ENCODE measurements at places on chromosomes 2 and 18.

DNA sequence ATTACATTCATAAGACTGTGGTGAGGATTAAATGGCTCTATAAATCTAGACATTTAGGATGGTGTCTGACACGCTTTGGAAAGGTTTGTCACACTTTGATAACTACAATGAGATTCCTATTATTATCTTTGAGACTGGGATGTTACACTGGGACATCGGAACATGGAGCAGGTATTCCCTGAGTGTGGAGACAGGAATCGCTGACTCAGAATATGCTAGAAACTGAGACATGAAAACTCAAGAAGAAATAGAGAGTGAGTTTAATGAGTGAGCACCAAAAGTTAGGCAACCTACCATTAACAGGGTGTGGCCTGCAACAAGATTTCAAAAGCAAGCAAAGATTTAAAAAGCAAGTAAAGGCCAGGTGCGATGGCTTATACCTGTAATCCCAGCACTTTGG, 145.4 kb downstream of the TMEFF2 start:
- no peak overlapping the region for H3K4me3 ChIP-seq
- H3K36me3 ChIP-seq = no peaks in the 10 kb centered on the region
- H3K27ac ChIP-seq = no peak overlapping the region
- no peak for DNase-seq
- no peaks in the 10 kb centered on the region for H3K27me3 ChIP-seq

- DNase-seq = no peak
- H3K4me1 ChIP-seq = no peaks in the 10 kb centered on the region
- no peak overlapping the region for H3K27ac ChIP-seq
- no peak overlapping the region for H3K4me3 ChIP-seq
- no peaks in the 10 kb centered on the region for H3K36me3 ChIP-seq
Observed at GRCh38 chr2:1407950-1408675, 5.2 kb upstream of the TPO start.

DNA sequence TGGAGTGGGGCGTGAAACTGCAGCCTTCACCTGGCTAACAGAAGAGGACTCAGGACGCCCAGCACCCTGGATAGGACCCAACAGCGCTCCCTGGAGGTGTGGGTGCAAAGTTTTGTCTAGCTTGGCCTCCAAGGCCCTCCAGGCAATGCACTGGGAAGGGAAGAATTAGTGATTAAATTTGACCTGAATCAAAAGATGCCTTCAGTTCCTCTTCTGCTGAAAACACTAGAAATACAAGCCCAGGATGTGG, 779 bp upstream of the TRIB2 start:
- peak overlapping the region; percentile 77 for H3K4me3 ChIP-seq
- no peaks in the 10 kb centered on the region for H3K36me3 ChIP-seq
- H3K27ac ChIP-seq = peak overlapping the region; percentile 91
- no peaks in the 10 kb centered on the region for H3K4me1 ChIP-seq
- no peaks in the 10 kb centered on the region for H3K27me3 ChIP-seq

DNA sequence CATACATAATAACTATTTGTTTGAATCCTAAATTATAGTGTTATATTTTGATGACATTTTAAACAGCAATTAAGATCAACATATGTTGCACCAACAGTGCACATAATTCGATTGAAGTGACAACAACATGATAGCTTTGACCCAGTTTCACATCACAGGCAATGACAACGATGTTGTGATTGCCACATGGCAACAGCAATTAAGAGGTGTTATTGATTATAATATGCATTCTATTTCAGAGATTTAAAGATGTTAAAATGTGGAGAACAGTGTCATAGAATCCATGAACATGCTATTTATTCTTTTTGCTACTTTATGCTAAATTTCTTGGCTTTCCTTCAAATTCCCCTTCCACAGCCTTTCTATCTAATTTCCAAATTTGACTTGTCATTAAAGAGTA, 68.3 kb upstream of the STAT1 start:
- H3K4me1 ChIP-seq = no peaks in the 10 kb centered on the region
- H3K27me3 ChIP-seq = no peaks in the 10 kb centered on the region
- H3K27ac ChIP-seq = no peak overlapping the region
- DNase-seq = no peak
- no peaks in the 10 kb centered on the region for H3K36me3 ChIP-seq
- no peak overlapping the region for H3K4me3 ChIP-seq

DNA sequence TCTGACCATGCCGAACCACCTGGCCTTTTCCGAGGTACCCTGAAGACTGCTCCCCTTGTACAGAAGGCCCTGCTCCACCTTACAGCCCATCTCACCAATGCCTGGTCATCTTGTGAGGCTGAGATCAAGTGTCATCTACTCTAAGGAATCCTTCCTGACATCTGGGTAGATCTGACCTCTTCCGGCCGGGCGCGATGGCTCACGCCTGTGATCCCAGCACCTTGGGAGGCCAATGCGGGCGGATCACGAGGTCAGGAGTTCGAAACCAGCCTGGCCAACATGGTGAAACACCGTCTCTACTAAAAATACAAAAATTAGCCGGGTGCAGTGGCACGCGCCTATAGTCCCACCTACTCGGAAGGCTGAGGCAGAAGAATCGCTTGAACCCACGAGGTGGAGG, 2.1 kb upstream of the RIOK3 start:
- no peak overlapping the region for H3K27ac ChIP-seq
- H3K4me3 ChIP-seq = no peak overlapping the region
- H3K4me1 ChIP-seq = no peaks in the 10 kb centered on the region

GRCh38 chr2:191049728-191050639, 36.0 kb upstream of the STAT1 start:
- no peaks in the 10 kb centered on the region for H3K36me3 ChIP-seq
- H3K4me3 ChIP-seq = no peak overlapping the region
- DNase-seq = no peak
- peaks cover 15% of the 10 kb centered on the region for H3K4me1 ChIP-seq

- H3K27me3 ChIP-seq = no peaks in the 10 kb centered on the region
- no peak for DNase-seq
- peaks cover 86% of the 10 kb centered on the region for H3K4me1 ChIP-seq
- H3K27ac ChIP-seq = peak overlapping the region; percentile 83
Observed at GRCh38 chr18:79942211-79942610, 9.2 kb downstream of the SLC66A2 start.

GRCh38 chr2:105869341-105869740, 124.6 kb downstream of the NCK2 start:
- no peaks in the 10 kb centered on the region for H3K36me3 ChIP-seq
- no peaks in the 10 kb centered on the region for H3K27me3 ChIP-seq
- no peak overlapping the region for H3K27ac ChIP-seq
- no peaks in the 10 kb centered on the region for H3K4me1 ChIP-seq
- H3K4me3 ChIP-seq = no peak overlapping the region

GRCh38 chr2:217834057-217834620, 168.7 kb downstream of the TNS1 start:
- H3K4me1 ChIP-seq = no peaks in the 10 kb centered on the region
- H3K4me3 ChIP-seq = no peak overlapping the region
- peaks cover 68% of the 10 kb centered on the region for H3K36me3 ChIP-seq
- no peak for DNase-seq
- no peaks in the 10 kb centered on the region for H3K27me3 ChIP-seq
- no peak overlapping the region for H3K27ac ChIP-seq

DNA sequence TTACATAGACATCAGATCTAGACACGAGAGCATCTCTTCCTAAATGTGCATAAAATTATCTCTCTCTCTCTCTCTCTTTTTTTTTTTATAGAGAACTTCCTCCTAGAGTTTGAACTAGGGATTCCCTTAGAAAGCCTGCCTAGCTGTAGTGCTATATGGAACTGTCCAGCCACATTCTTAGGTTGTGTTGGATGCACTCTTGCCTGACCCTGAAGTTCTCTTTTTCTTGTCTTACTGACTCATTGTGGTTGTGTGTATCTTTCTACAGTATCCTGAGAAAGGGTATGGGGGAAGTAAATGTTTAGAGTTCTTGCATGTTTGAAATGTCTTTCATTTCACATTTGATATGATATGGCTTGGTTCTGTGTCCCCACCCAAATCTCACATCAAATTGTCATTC, 368.2 kb downstream of the CDH2 start:
- no peaks in the 10 kb centered on the region for H3K27me3 ChIP-seq
- H3K4me1 ChIP-seq = no peaks in the 10 kb centered on the region
- no peak overlapping the region for H3K4me3 ChIP-seq
- no peaks in the 10 kb centered on the region for H3K36me3 ChIP-seq
- DNase-seq = no peak
- no peak overlapping the region for H3K27ac ChIP-seq

DNA sequence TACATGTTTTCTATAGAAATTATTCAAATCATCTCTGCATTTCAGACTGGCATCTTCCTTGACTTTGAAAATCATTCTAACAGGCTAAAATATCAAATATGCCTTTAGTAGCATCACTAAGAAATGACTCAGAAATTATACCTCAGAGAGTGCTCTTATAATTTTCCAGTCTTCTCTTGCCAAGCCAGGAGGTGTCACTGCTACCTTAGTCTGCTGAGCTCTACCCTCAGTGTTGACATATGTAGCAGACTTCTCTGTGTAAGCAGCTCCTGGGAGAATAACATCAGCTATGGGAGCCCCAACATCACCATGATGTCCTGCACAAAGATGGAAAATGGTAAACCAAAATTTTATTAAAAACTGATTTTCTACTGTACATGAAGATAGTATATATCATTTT, 31.6 kb downstream of the NDUFS1 start:
- no peaks in the 10 kb centered on the region for H3K4me1 ChIP-seq
- no peak overlapping the region for H3K27ac ChIP-seq
- peaks cover 7% of the 10 kb centered on the region for H3K36me3 ChIP-seq
- DNase-seq = no peak
- no peak overlapping the region for H3K4me3 ChIP-seq

DNA sequence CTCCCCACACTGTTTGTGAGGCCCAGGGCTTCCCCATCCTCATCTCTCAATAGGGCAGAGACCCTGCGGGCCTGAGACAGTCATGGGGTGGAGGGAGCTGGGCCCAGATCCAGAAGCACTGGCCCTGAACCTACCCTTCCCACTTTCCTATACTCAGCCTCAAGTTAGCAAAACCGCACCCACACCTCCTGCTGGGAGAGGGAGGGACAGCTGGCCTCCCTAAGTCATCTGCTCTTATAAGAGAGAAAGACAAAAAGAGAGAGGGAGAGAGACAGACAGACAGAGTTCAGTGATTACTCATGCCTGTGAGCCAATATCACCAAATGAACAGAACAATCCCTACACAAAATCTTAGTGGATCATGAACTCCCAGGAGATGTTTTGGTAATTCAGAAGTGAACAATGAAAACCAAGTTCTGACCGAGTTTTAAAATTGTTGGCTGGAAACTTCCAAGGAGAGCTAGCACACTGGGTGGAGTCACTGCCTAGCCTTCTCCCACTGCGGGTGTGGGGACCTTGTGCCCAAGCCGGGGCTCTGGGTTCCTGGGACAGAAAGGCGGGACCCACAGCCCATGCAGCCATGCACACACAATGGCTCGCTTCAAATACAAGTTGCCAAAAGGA, 130.5 kb downstream of the PXDN start:
- H3K4me3 ChIP-seq = no peak overlapping the region
- H3K27me3 ChIP-seq = no peaks in the 10 kb centered on the region
- H3K36me3 ChIP-seq = no peaks in the 10 kb centered on the region
- H3K27ac ChIP-seq = no peak overlapping the region

GRCh38 chr18:9103376-9103873, 926 bp downstream of the NDUFV2 start:
- no peaks in the 10 kb centered on the region for H3K27me3 ChIP-seq
- no peaks in the 10 kb centered on the region for H3K36me3 ChIP-seq
- DNase-seq = no peak
- no peaks in the 10 kb centered on the region for H3K4me1 ChIP-seq

- H3K27me3 ChIP-seq = no peaks in the 10 kb centered on the region
- H3K4me1 ChIP-seq = no peaks in the 10 kb centered on the region
- DNase-seq = no peak
Observed at GRCh38 chr18:70154591-70155194, 50.8 kb downstream of the RTTN start.

DNA sequence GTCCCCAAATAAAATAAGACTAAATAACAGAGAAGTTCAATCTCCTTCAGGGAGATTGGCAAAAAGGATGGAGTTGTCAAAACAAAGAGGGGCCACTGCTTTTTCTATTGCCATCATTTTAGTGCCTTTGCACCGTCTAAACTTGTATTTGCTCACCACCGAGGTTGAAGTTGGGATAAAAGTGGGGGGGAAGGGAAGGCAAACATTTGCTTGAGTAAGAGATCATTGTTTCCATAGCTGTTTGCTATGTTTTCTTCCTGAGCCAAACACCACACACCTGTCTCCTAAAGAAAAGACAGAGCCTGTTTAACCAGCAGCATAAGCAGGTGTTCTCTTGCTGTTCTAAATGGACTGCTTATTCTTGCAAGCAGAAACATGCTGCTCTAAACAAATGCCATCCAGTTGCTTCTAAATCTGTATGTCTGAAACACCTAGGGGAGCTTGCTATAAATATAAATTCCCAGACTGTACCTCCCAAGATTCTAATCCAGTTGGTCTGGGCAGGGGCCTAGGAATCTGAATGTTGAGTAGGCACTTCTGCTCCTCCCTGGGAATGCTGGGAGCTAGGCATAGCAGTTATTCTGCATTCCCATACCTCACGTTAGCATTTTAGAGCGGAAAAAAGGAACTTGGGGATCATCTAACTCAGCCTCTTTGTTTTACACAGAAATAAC, 179.4 kb upstream of the ARL4C start:
- DNase-seq = no peak
- no peak overlapping the region for H3K4me3 ChIP-seq
- no peaks in the 10 kb centered on the region for H3K27me3 ChIP-seq
- no peaks in the 10 kb centered on the region for H3K36me3 ChIP-seq

DNA sequence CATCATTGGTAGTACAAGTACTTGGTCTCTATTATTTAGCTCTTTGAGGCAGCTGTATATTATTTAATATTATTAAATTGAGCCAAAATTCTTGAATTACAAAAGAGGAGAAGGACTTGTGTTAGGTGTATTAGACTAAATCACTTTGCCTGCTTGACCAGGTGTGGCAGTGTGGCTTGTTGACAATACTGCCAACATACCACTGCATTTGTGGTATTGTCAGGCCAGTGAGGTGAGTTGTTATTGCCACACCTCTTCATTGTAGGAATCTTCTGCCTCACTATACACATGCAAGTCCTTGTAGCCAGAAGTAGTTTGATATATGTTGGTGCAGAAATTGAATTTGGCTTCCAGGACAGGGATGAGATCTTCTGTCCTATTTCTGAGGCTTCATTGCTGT, 40.5 kb downstream of the CYP20A1 start:
- H3K36me3 ChIP-seq = peaks cover 17% of the 10 kb centered on the region
- H3K27me3 ChIP-seq = no peaks in the 10 kb centered on the region
- no peaks in the 10 kb centered on the region for H3K4me1 ChIP-seq
- no peak overlapping the region for H3K27ac ChIP-seq
- no peak overlapping the region for H3K4me3 ChIP-seq

DNA sequence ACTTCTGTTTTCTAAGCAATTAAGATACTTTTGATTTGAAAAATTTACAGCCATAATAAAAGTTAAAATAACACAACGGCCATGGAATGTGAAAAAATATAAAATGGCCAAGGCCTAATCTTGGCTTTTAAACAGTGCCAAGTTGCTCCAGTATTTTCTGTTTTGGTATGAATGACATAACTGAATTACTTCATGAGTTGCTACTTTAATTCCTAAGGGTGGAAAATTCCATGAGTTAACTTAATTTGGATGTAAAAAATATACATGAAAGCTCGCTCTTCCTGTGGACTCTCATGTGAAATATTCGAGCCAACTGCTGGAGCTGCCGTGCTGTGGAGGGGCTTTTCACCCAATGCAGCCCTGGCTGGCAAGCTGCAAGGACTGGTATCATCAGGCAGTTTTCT, 286.0 kb upstream of the CCDC68 start:
- H3K36me3 ChIP-seq = no peaks in the 10 kb centered on the region
- no peaks in the 10 kb centered on the region for H3K4me1 ChIP-seq
- H3K27ac ChIP-seq = no peak overlapping the region
- no peaks in the 10 kb centered on the region for H3K27me3 ChIP-seq

GRCh38 chr2:111519071-111519470, 364.9 kb downstream of the ANAPC1 start:
- no peak overlapping the region for H3K4me3 ChIP-seq
- DNase-seq = no peak
- no peaks in the 10 kb centered on the region for H3K27me3 ChIP-seq
- no peaks in the 10 kb centered on the region for H3K4me1 ChIP-seq

All from right lobe of liver (tissue), 6 donors.